Activated T-cell treated with anti-CD3 and anti-CD28 coated beads, Interleukin-2, amount 50 U/mL, for 4 hours (primary cell): ENCODE measurements at places on chromosomes 6 and 20. TPM values are rescaled to one million over a fixed set of nuclear protein-coding genes. Genes with fewer than 3 reads are reported as not detected.

The AIF1 gene
- total RNA-seq = 57.5 TPM

GRCh38 chr6:106460481-106460880, 100.0 kb downstream of the CRYBG1 start:
- DNase-seq = no peak

DNA sequence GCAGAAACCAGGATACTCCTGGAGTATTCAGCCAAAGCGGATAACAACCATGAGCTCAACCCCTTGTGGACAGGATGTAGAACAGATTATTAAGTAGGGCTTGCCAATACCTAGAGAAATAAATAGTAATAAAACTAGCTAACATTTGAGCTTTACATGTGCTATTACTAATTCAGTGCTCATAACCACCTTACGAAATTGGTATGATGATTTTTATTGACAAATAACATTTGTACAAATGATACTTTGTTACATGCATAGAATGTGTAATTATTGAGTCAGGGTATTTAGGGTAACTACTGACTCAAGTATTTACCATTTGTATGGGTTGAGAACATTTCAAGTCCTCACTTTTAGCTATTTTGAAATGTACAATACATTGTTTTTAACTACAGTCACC, 287.9 kb downstream of the CDC5L start:
- no peak for DNase-seq

GRCh38 chr20:9348316-9348715, 166.1 kb upstream of the LAMP5 start:
- no peak for DNase-seq

The ABHD16B gene
- not detected for total RNA-seq

The FNDC1 gene
- total RNA-seq = 0.03 TPM

DNA sequence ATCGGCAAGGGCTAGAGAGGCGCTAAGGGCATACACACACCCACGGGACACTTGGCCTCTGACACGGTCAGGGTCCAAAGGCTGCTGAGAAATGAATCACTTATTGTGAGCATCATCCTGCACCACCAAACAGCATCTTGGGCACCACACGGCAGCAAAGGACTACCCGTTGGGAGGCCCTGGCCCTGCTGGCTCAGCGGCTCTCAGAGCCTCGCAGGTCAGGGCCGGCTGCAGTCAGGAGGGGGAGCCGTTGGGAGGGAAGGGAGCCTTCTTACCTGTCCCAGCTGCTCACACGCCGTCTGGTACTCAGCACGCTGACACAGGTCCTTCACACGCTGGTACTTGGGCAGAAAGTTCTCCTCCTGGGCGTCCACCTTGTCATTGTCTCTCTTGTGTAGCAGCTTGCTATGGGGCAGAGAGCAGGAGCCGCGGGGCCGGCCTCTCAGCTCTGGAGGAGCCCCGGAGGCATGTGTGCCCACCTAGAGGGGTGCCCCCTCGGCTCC, 109.0 kb downstream of the SULF2 start:
- no peak for DNase-seq

DNA sequence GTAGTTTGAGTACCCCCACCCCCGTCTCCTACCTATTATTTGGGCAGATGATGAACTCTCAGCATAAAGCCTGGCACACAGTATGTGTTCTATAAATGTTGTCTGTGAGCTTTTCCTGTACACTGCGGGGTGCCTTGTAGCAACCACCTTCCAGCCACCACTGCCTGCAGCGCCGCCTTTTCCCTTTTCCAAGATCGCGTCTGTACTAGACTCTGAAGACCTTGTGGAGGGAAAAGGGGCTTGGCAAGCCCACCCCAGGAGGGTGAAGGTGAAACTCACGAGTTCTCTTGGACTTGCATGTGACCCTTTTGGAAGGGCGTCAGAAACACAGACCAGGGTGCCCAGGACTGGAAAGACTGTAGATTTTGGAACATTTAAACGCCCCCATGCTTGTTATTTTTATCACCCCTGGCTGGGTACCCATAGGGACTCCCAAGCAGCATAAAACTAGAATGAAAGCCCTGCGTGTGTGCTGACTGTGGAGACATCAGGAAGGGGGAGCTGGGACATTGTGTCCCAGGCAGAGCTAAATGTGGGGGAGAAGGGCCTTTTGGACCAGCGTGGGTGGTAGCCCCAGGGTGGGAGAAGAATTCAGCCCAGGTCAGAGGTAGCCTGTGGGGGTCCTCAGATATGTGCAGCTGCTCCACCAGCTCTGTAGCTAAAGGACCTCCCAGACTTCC, 8.3 kb downstream of the BAK1 start:
- no peak for DNase-seq

DNA sequence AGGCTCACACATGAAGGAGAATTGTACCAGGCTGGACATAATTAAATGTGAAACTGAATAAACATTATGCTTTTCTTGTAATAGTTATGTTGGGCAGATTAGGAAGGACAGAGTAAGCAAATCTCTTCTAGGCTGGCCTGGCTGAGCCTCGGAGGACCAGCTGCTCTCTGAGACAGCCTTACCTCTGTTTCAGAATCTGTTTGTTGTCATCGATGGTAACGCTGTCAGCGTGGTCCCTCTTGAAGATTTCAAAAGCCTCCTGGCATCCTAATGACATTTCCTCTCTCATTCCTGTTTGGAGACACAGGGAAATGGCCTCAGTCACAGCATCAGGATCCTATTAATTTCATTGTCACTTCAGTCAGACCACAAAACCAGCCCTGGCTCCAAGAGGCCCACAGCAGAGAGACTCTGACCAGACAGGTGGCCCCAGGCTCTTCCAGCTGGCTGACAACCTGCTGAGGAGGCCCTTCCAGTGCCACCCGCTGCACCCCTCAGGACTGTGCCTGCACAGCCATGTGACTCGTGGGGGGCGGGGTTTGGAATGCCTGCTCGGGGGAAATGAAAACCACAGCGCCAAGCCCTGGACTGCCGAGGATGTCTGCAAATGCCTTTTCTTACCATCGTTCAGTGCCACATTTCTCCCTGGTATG, 108.5 kb upstream of the KCNK16 start:
- no peak for DNase-seq

The MATN4 gene
- not detected for total RNA-seq

DNA sequence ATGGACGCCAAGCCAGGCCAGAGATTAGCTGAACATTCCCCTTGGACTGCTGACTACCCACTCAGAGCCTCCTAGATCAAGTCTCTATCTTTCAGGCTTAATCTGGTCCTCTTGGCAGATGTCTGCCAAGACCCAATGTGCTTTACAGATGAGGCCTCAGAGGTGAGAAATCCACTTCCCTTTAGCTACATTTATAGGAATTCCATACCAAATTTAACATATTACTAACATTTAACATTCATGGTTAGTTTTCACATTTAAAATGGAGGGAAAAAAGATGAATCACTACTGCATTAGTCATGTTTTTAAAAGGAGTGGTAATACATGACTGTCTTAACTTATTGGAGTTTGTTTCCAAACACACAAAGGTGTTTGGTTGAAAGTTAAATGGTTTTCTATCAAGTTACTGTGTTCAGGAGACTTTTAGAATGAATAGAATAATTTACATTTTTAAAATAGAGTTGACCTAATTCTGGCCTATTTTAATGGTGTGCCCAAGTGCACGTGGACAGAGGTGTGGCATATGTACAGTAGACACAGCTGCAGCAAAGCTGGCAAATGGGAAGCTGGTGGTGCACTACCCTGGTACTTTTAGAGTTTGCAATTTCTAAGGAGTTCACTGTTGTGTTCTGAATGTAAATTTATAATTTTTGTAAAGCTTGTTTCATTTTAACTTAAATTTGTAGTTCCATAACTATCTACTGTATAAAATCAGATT, 41.9 kb upstream of the CALHM6 start:
- DNase-seq = no peak
